CD4-positive, alpha-beta T cell treated with Interleukin-15 for 1 hour (primary cell): ENCODE measurements at places on chromosomes 5 and 9.

- DNase-seq, result peak; percentile 33
Observed at GRCh38 chr5:135214897-135215616, 181.0 kb upstream of the PITX1 start.

GRCh38 chr9:33676746-33677505, 118.4 kb upstream of the PRSS3 start:
- DNase-seq, result no peak

GRCh38 chr9:98010445-98010844, 27.3 kb downstream of the ANP32B start:
- DNase-seq, result peak; percentile 40

GRCh38 chr9:20309124-20309523, 313.2 kb downstream of the MLLT3 start:
- no peak for DNase-seq

DNA sequence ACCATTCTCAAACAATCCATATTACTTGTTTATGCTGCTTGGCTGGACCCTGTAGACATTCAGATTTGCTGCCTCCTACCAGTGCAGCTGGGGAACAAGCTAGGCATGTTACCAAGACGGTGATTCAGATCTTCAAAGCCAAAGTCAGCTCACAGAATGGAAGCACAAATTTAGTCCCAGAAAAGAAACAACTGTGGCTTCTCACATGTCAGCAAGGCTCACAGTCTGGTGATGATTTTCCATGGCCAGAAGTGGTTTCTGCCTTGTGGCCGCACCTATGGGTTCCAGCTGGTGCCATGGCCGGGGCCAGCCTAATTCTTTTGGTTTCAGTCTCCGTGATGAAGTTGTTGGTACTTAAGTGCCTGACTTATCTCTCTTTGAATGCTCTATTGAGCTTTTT, 182.2 kb downstream of the TMC1 start:
- DNase-seq, result no peak

DNA sequence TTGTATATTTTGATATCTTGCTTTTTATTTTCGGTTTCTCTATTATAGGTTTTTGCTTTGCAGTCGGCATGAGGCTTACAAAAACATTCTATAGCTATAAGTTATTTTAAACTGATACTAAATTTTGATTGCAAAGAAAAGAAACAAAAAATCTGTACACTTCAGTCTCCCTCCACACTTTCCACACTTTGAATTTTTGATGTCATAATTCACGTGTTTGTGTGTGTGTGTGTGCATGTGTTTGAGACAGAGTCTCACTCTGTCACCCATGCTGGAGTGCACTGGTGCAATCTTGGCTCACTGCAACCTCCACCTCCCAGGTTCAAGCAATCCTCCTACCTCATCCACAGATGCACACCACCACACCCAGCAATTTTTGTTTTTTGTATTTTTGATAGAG, 124.9 kb downstream of the MRPS30 start:
- no peak for DNase-seq

GRCh38 chr5:23627976-23628375, 120.6 kb downstream of the PRDM9 start:
- DNase-seq, result no peak

DNA sequence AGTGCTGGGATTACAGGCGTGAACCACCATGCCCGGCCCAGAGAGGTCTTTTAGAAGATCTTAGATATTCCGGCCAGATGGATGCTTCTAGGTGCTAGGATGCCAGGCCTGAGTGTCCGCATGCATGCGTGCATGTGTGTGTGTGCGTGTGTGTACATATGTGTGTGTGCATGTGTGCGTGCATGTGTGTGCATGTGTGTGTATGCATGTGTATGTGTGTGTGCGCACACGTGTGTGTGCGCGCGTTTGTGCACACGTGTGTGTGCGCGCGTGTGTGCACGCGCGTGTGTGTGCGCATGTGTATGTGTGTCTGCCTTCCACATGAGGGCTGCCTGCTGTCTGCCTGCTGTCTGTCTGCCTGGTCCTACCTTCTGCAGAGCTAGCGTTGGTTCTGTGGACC, 88.0 kb upstream of the FCN2 start:
- DNase-seq, result no peak

- no peak for DNase-seq
Observed at GRCh38 chr5:142320430-142320738, 4.4 kb downstream of the SPRY4 start.

DNA sequence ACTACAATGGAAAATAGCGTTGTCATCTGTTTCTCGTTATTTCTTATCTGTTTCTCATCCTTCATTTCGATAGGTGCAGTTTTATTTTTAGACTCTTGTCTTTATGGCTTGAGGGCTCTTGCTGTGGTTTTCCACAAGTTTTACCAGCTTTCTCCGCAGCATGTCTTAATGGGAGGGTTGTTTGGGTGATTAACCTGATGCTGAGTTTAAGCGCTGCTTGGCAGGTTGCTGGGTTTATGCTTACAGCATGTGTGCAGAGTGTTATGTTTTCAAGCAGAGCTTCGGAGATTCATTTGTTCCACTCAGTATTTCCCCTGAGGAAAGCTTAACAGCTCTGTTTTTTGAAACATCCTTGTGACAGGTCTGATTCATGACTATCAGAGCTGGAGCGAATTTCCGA, 154.0 kb downstream of the SLC12A2 start:
- no peak for DNase-seq

GRCh38 chr5:116436674-116437350, 137.8 kb downstream of the SEMA6A start:
- DNase-seq, result no peak

- no peak for DNase-seq
Observed at GRCh38 chr9:37198039-37198729, 77.8 kb downstream of the ZCCHC7 start.

DNA sequence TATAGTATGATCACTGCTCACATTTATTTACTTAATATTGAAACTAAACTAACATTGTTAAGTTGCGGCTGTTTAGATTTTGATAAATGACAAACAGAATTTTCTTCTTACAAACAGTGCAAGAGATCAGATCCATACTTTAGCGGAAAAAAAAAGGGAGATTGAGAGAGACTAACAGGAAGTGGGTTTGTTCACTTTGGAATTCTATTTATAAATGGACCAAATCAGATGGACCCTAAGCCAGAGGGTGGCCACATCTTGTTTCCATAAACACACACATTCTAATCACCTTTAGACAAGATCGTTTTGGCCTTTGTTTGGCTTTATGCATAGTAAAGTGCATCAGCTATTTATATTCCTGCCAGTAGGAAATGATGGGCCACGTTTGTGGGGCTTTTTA, 381.4 kb upstream of the CD180 start:
- no peak for DNase-seq

GRCh38 chr5:96611946-96612345, 50.2 kb upstream of the CAST start:
- no peak for DNase-seq

DNA sequence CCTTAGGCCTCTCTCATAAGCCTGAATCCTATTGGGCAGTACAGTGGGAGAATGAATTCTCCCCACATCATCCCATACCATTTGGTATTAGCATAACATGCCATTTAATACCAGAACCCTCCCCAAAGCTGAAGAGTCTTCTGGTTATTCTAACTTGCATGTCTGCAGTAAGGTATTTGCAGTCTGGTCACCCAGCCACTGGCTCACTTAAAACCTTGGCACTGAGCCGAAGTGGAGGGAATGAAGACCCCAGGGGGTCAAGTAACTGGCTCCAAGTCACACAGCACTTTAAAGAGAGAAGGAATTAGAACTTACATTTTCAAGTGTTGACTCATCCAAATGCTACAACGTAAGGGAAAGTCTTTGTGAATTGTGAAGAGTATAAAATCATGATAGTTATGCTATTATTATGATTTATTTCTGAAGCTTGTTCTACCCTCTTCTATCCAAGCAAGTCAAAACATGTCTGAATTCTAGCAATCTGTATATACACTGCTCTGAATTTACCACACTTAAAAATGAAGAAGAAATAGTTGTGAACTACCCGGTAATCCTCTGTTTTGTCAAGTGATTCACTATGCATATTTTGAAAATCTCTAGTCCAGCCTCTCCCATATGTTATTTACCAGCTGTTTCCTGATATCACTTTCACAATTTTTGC, 28.5 kb downstream of the GLRA1 start:
- DNase-seq, result no peak

GRCh38 chr5:126438267-126438666, 15.1 kb downstream of the GRAMD2B start:
- DNase-seq, result no peak

- peak; percentile 64 for DNase-seq
Observed at GRCh38 chr5:923281-923873, 30.7 kb downstream of the TRIP13 start.

- peak; percentile 39 for DNase-seq
Observed at GRCh38 chr5:1153428-1153827, 41.6 kb upstream of the SLC12A7 start.

GRCh38 chr9:129836311-129837007, 1.2 kb downstream of the USP20 start:
- peak; percentile 61 for DNase-seq

- no peak for DNase-seq
Observed at GRCh38 chr5:2748179-2748860, 3.2 kb downstream of the IRX2 start.

DNA sequence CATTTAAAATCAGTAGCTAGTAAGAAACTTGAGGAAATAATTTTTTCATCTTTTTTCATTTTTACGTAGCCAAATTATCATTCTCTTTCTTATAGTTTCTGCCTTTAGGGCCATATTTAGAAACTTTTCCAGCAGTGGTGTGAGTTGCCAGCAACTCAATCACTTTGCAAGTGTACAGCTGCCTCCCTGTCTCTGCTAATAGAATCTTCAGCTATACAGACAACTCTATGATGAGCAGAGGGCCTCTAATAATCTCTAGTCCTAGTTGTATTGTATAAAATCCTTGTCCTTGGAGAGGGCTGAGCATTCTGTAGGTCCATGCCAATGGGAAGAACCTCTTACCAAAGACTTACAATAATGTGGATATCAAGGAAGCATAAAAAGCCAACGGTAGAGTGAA, 11.5 kb upstream of the SHOC1 start:
- DNase-seq, result no peak

DNA sequence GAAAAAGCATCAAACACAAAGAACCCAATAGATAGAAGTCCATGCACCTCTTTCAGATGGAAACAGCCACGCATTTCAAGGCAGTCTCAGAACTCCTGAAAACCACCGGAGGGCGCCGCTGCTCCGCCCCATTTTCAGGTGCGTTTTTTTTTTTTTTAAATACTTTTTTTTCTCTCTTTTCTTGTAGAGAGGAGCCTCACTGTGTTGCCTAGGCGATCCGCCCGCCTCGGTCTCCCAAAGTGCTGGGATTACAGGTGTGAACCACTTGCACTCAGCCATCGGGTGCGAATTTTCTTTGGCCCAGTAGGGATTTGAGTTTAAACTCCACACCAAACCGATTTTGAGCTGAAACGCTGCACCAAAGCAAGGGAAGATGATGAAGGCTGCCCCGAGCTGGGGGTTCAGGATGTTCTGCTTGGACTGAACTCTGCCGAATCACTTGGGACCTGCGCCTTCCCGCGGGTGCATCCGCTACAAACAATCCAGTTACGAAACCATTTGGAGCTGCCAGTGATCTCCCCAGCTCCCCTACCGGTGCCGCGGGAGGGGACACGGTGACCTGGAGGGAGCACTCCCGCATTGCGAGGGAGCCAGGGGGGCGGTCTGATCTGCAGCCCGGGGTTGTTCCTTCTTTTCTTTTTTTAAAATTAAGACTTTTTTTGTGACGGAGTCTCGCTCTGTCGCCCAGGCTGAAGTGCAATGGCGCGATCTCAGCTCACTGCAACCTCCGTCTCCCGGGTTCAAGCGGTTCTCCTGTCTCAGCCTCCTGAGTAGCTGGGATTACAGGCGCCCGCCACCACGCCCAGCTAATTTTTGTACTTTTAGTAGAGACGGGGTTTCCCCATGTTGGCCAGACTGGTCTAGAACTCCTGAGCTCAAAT, 1.4 kb downstream of the PTGR1 start:
- peak; percentile 49 for DNase-seq

DNA sequence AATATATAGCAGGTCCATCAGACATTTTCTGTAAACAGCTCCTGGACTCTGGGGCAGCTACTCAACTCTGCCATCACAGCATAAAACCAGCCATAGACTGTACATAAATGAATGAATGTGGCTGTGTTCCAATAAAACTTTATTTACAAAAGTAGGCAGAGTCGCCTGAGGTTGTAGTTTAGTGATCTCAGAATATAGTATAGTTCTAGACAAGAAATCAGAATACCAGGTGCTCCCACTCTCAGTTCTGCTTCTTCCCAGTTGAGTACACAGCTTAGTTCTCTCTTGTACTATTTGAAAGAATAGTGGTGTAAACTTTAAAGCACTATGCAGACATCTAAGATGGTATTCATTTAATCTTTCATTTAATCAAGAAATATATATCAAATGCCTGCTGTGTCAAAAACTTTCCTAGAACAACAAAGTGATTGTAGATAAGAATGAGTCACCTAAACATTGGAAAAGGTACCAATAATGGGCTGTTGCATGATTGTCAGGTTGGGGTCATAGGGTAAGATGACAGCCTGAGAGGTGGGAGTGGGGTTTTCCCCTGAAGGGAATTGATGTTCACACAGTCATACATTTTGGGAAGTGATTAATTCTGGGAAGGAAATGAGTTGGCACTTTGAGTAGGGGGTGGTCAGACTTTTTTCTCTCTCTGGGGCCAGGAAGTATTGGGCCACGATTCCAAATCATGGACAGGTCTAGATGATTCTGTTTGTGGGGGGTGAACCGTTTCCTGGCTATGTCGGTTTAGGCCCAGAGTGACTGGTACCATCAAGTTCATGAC, 37.0 kb downstream of the TNFSF8 start:
- DNase-seq, result peak; percentile 40

DNA sequence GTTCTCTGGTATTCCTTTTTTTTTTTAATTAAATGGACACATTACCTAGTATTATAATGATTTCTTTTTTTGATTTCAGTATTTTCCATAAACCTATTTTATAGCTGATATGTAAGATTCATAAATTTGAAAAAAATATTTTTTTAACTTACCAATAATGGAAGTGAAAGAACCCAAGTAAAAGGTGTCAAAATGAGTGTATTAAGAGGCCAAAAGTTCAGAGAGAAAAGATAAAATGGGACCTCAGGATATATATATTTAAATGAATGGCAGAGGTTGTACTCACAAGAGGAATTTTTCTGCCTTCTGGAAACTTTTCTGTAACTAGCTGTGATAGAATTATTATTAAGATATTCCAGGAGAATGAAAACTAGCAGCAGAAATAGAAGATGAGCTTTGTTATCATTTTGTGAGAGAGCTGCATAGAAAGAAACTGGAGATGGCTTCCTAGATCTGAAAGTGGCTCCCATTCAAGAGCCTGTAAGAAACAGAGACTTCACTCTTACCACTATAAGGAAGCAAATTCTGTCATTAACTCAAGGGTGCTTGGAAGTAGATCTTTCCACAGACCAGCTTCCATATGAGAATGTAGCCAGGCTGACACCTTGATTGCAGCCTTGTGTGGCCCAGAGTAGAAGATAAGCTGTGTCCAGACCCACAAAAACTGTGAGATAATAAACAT, 91.7 kb downstream of the MRPS30 start:
- no peak for DNase-seq

DNA sequence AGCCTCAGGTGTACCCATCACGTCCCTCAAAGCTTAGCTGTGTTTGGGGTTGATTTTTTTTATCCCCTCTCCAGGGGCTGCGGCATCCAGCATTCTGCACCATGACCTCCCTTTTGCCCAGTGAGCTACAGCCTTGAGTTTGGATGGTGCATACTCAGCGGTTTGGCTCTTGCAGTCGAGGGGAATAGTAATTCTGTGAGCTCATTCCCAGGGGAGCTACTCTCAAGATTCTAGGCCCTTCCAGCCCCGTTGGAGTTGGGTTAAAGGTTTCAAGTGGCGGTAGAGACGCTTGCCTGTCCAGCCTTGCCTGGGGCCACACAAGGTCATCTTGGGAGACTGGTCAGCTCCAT, 102.2 kb upstream of the SPRY4 start:
- DNase-seq, result no peak
